ENCODE measurements at places on chromosomes 2 and 18.

DNA sequence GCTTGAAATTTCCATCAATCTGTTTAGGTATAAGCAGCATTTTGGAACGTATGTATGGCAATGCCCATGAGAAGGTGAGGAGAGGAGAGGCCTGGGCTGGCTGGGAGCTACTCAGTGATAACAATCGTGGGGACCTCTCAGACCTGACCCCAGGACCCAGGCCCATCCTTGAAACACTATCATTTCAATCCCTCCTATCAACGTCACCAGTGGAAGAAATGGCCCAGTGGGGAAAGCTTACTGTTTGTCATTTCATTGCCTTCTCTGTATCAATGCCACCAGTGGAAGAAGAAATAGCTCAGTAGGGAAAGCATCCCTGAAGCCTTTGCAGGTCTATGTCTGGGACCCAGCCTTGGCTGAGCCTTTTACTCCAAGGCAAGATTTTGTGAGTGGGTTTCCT is 44.8 kb downstream of the ASB18 start:
- no peak for DNase-seq

- DNase-seq: no peak
Measured at GRCh38 chr18:10184776-10185175, 269.7 kb upstream of the APCDD1 start.

DNA sequence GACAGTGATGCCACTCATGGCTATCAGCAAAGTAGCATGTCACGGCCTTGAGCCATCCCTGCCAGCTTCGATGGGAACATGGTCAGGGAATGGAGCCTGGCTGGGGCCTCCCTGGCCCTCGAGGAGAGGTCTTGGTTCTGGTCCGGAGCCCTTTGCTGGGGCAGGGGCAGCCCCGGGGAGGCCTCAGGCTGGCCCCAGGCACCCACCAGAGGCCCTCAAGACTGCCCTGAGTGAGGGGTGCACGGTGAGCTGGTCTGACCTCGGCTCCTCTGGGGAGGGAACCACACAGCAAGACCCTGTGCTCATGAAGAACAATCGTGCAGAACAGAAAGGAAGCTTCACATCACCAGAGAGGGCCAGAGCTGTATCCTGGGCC is 75.2 kb upstream of the OTOS start:
- DNase-seq: no peak

DNA sequence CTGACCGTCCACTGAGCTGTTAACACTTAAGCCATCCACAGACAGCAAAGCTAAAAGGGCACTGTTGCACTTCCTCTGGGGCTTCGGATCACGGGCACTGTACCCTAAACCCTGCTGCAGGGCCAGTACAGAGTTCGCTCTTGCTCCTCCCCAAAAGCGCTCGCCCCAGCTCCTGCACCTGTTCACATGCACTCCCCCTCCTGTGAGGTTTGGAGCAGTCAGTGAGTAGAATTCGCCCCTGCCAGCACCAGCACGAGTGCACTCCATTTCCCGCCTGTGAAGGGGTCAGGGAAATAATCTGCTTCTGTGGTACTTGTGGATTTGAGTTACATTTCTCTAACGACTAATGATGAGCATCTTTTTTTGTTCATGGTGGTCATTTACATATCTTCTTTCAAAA is 158.8 kb downstream of the PTPRM start:
- DNase-seq: no peak

DNA sequence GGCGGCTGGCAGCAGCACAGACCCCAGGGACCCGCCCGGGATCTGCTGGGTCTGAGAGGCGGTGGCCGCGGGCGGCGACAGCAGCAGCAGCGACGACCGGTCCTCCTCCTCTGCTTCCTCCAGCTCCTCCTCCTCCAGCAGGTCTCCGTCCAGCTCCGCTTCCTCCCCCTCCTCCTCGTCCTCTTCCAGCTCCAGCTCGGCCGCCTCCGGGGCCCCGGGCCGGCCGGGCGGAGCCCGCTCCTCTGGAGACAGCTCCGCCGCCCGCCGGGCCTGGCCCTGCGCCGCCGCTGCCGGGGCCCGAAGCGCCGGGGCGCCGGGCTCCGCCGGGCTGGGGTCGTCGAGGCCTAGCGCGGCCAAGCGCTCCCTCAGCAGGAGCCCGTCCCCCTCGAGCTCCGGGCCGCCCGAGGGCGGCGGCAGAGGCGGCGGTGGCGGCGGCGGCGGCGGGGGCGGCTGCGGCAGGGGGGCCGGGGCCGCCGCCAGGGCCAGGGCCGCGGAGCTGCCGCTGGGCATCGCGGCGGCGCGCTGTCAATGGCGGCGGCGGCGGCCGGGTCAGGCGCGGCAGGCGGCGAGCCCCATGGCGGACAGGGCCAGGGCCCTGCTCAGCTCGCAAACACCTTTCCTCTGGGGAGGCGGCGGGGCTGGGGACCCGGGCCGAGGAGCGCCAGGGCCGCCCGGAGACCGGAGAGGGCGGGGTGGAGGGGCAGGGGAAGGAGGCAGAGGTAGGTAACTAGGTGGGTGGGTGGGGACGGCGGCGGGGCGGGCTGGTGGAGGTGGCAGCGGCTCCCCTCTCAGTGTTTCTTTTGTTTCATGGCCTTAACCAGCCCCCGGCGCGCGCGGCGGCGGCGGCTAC is 445 bp downstream of the MEX3C start:
- peak; percentile 37 for DNase-seq

DNA sequence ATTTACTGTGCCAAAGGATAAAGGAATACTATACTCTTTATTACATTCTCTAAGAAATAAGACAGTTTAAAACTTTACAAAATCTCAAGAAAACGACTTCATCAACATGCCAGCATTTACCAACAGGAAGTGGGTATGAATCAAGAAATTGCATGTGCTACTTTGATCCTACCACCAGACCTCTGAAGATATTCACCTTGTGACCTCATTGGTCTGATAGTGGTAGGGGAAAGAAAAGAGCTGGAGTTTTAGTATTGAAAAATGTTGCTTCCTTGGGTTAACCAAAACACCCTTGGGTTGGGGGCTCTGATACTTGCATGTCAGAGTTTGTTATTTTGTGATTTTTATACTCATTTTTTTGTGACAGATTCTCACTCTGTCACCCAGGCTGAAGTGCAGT is 84.1 kb upstream of the LPIN2 start:
- DNase-seq: no peak

GRCh38 chr2:130336150-130336876 is 6.4 kb upstream of the IMP4 start:
- DNase-seq: no peak

DNA sequence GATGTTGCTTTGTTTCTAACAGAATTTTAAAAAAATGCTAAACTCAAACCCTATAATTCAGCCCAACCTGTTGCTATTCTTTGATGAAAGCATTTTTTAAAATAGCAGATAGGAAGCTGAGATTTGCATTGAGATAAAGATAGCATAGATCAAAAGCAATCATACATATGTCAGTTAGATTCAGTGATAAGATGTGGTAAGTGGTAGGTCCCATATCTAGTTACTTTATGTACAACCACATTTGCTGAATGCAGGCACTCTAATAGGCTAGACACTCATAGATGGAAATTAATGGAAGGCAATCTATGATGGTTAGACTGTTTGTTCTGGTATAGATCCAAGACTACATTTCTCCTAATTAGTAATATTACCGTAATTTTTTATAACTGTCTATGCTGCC is 27.2 kb upstream of the C1D start:
- no peak for DNase-seq

DNA sequence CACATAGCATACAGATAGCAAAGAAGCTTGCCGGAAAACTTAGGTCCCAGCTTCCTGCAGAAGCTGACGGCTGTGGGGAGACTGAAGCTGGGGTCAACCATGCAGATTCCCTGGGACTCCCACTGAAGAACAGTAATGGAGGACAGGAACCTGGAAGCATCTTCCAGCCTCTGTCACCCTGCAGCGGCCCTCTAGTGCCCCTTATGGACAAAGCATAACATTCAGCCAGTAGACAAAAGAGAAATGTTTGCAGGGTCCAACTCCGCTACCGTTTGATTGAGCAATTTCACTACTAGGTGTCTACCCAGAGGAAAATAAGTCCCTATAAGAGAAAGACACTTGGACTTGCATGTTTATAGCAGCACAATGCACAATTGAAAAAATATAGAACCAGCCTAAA is 460.6 kb downstream of the CNTNAP5 start:
- no peak for DNase-seq

GRCh38 chr2:44547718-44548117 is 186.0 kb downstream of the CAMKMT start:
- no peak for DNase-seq
